ENCODE measurements at places on chromosomes 5 and 9.

DNA sequence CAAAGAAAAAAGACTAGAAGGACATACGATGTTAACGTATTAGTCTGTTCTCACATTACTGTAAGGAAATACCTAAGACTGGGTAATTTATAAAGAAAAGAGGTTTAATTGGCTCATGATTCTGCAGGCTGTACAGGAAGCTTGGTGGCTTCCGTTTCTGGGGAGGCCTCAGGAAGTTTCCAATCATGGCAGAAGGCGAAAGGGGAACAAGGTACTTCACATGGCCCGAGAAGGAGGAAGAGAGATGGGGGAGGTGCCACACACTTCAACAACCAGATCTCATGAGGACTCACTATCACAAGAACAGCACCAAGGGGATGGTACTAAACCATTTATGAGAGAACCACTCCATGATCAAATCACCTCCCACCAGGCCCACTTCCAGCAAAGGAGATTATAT, 110.1 kb downstream of the CARTPT start:
- DNase-seq: no peak

DNA sequence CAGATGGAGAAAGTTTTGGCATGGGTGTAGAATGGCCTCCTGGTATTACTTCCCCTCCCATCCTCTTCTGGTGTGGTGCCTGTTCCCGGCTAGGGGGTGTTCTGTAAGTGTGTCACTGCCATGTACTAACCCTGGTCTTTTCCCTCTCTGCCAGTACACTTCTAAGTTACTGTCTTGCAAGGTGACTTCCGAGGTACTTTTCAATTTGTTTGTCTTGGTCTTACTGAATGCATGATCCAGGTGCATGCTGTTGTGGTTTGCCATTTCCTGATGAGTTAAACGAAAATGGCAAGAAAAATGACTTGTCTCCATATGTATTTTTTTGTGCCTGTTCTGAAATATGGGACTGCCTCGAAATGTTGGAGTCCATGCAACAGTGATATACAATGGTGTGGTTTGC, 46.0 kb downstream of the C9orf152 start:
- no peak for DNase-seq

GRCh38 chr5:6361101-6361500, 17.2 kb downstream of the MED10 start:
- DNase-seq: no peak

DNA sequence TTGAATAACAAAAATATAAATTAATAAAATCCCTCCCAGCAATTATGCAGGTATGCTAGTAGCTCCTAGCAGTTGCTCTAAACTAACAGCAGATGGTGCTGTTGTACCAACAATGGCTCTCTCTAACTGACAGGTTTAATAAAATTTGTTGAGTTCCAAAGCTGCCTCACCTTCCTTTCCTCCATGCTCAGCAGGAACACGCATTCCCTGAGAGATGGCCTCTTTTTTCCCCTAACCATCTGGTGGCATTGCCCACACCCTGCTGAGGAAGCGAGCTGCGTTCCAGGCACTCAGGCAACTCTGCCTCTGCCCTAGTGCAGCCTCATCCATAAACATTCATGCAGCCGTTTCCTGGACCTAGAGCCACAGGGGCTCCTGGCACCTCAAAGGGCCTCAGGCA, 106.2 kb downstream of the KLHL3 start:
- DNase-seq: no peak

DNA sequence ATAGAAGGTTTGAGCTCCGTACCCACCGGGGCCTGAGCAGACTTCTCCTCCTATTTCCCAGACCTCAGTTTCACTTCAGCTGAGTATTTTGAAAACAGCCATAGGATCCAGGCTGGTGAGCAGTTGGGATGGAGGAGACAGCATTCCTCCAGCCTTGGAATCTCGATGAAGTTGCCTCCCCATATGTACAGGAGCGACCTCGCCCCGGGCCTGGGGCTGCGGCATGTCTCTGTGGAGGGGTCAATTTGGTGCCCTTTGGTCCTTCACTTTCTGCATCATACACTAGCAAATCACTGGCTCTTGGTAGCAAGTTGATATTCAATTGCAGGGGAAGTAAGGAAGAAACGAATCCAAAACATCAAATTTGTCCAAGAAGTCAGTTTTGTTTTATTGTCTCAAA, 402.0 kb upstream of the IRX4 start:
- no peak for DNase-seq

- no peak for DNase-seq
Measured at GRCh38 chr9:127399736-127400269, 2.8 kb downstream of the SLC2A8 start.

All from non-pigmented ciliary epithelial cell (primary cell).